CD4-positive, alpha-beta T cell treated with Interleukin-17A for 4 hours (primary cell): ENCODE measurements at places on chromosomes 13 and 19.
A peak's percentile ranks its signal among the peaks of the same experiment; 100 is the strongest.

DNA sequence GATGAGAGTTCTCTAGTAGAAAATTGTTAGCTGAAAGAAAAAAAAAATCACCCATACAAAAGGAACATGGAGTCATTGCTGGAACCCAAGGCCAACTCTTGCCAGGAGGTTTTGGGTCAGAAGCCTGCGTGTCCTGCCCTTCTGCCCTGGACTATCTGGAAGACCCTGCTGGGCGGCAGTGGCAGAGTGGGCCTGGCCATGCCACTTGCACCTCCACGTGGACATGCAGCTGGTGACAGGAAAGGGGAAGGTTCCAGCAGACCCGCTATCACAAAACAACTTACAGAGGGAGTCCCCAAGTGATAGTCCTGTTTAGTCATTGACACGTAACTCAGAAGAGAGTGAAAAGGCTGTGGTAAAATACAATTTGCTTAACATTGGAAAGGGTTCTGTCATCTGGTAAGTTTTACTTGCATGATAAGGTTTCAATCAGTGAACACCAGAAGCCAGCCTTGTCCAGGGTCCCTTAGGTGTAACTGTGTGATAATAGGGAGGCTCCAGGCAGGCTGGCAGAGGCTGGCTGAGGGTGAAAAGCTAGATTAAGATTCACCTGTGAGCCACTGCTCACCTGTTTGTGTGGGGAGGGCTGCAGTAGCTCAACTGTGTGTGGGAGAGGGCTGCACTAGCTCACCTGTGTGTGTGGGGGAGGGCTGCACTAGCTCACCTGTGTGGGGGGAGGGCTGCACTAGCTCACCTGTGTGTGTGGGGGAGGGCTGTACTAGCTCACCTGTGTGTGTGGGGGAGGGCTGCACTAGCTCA is 47.8 kb downstream of the COL4A2 start:
- no peak for DNase-seq

- peak; percentile 53 for DNase-seq
Observed at GRCh38 chr13:99355267-99356011, 48.2 kb upstream of the GPR183 start.

DNA sequence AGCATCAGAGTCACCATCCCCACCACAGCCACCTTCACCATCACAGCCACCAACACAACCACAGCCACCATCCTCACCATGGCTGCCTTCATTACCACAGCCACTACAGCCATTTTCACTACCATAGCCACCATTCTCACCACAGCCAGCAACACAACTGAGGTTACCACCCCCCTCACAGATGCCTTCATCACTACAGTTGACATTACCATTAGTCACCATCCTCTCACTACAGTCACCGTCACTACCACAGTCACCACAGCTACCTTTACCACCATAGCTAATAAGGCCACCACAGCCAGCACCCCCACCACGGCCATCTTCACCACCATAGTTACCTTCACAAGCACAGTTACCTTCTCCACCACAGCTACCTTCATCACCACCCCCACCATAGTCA is 269.6 kb downstream of the DNAJC15 start:
- no peak for DNase-seq

DNA sequence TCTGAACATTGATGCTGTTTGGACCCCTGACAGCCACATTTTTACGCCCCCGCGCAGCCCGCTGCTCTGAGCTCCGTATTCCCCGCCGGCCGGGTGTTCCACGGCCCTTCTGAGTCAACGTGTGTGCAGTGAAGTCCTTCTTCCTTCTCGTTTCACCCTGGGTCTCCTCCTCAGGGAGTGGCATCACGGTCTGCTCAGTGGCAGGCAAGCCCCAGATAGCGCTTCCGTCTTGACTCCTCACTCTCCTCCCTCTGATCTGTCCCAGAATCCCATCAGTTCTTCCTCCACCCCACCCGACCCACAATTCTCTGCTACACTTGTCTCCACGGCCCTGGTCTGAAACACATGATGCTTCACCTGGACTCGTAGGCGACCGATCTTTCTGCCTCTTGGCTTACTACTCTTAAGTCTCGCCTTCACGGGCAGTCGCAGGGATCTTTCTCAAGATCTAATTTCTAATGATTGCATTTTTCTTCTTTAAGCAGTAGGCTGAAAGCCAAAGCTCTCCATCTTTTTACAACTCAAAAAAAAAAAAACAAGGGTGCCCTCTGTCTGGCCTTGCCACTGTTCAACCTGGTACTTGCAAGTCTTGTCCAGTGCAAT is 33.9 kb downstream of the CCNE1 start:
- peak; percentile 55 for DNase-seq

DNA sequence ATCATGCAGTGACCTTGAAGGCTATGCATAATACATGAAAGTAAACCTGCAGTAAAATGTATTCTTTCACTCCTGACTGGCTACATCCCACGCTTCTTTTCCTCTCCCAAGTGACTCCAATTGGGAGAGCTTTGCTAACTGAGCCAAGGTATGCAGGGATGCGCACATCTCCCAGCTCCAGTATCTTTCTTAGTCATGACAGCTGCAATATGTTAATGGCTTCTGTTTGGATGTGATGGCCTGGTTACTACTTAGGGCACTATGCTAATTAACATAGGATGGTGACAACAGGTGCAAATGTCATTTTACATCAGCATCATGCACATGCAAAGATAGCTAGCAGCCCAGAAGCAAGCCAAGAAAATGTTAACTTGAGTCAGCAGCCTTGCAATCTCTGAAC is 134.7 kb downstream of the POU4F1 start:
- DNase-seq, result no peak

DNA sequence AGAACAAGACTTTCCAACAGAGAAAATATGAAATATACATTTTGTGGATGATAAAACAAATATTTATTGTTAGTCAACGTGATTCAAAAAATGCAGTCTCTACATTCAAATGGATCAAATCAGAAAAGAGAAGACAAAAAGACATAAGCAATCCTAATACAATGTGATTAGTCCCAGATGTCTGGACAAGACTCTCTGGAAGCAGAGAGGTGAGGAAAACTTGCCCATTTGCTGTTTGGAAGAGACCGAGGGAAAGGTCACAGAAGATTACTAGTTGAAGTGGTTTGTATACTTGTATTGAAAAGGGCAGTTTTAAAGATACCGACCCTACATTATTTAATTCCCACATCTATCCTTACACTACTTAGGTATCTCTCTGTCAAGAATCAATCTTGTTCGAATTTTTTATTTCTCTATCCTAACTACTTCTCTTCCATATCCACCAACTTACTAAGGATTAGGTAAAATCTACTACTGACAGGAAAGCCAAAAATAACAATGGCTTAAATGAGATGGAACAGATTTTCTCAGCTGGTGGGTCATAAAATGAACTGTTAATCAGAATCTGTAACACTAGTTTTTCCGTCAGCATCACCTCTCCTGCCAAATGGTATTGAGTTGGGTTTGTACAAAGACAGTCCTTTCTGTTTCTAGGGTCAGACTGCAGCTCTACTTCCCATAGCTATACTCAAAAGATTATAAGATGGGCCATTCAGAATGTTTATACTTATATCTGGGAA is 497.1 kb downstream of the DCT start:
- no peak for DNase-seq

DNA sequence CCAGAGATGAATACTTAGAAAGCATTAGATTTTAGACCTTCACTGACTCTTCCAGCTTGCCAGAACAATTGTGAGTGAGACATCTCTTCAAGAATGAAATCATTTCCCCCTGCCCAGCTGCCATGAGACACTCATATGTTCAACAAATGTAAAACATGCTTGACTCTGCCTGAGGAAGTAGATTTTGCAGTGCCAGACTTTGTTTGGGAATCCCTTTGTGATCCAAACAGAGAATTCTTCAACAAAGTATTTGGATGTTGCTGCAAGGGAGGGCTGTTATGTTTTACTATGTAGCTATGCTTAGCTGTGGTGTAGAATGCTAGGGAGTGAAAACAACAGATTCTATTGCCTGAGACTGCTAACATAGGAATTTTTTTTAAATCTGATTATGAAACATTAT is 416.4 kb downstream of the DCT start:
- no peak for DNase-seq

GRCh38 chr19:19133985-19134384 is 4.3 kb downstream of the TMEM161A start:
- DNase-seq, result no peak

DNA sequence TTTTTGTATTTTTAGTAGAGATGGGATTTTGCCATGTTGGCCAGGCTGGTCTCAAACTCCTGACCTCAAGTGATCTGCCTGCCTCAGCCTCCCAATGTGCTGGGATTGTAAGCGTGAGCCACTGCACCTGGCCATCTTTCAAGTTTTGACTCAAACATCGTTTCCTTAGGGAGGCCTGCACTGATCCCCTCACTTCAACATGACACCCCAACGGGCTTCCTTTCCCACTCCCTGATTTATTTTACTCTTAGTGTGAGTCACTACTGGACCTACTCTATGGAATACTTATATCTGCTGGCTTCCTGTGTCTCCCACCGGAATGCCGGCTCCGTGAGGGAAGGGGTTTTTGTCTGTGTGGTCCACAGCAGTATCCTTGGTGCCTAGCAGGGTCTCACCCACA is 4.5 kb upstream of the ADAMTS10 start:
- no peak for DNase-seq

- no peak for DNase-seq
Observed at GRCh38 chr13:61692691-61693090, 277.0 kb upstream of the PCDH20 start.

GRCh38 chr19:19816679-19817078 is 4.9 kb downstream of the ZNF506 start:
- no peak for DNase-seq

GRCh38 chr19:43534816-43535761 is 2.1 kb downstream of the ZNF575 start:
- DNase-seq, result peak; percentile 53

DNA sequence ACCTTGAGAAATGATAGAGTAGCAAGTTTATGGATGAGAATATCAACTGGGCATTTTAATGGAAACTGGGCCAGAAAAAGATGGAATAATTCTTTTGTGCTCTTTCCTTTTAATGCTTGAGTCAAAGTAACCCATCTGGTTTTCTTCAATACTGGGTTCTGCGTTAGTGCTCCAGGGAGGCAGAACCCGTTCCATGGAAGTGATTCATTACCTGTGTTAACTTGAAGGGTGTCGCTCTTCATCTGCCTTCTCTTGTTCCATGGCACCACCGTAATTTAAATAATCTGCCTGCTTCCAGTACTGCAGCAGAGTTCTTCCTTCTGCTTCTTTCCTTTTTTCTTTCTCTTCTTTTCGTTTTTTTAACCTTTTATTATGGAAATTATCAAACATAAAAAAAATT is 14.7 kb upstream of the USP12 start:
- no peak for DNase-seq

DNA sequence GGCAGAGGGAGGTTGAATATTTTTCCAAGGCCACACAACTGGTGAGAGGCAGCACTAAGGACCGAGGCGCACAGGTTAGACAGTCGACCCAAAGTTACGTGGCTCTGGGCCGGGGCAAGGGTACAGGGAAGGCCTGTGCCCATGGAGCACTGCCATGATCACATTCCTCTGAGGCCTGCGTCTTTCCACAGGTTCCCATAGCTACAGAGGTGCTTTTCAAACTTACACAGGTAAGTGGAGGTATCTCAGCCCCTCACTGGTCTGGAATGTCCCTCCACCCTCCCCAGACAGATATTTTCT is 814 bp downstream of the ZNF211 start:
- no peak for DNase-seq

GRCh38 chr19:47619763-47620162 is 10.8 kb downstream of the BICRA start:
- no peak for DNase-seq

DNA sequence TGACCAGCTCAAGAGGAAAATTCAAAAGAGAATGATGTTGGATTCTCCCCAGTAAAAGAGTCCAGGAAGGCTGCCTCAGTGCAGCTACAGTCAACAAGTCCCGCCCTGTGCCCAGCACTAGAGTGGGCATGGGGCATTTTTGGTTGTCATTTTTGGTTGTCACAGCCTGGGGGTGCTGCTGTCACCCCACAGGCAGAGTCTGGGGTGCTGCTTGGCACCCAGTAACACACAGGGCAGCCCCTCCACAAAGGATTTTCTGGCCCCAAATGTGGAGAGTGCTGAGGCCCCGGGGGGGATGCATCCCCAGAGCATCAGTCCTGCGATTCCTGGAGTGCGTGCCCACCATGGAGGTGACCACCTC is 28.2 kb upstream of the TMEM255B start:
- no peak for DNase-seq
